ENCODE measurements at places on chromosomes 7 and 10. TPM values are rescaled to one million over a fixed set of nuclear protein-coding genes. Genes with fewer than 3 reads are reported as not detected.
A peak's percentile ranks its signal among the peaks of the same experiment; 100 is the strongest.

DNA sequence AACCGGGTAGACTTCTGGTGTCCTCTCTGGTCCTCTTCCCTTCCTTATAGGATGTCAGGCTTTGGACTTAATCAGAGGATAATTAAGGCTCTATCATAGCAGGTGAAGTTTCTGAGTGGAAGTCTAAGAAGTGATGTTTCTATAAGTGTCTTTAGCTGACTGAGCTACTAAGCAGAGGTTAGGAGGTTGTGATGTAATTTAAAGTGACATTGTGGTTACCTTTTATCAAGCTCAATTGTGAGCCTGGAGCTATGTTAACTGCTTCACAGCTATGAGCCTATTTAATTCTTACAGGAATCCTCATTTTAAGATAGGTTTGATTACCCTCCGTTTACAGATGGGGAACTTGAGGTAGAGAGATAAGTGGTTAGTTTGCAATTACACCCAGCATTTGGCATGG lies 365.1 kb downstream of the AUTS2 start:
- no peak for ATAC-seq

GRCh38 chr10:93106631-93107072 lies 33.0 kb downstream of the CYP26A1 start:
- no peak for ATAC-seq

- ATAC-seq, result no peak
These were observed 84.3 kb upstream of the INSIG1 start for GRCh38 chr7:155213385-155213784.

DNA sequence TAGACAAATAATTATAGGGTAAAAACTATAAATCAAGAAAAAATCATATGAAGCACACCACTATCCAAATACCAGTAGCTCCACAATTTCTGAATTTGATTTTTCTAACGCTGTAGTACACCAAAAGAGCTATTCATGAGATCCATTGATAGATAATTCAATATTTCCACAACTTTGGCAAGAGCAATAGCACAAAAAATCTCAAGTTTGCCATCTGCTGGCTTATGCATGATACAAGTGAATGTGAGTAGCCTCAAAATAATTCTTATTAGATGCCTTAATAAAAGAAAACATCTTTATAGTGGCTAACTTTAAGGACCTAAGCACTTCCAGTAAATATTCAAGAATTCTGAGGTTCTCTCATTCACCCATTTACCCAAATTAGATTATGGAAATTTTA lies 2.2 kb upstream of the TMEM196 start:
- ATAC-seq, result no peak

GRCh38 chr7:107147464-107148393 lies 21.1 kb upstream of the HBP1 start:
- ATAC-seq, result peak; percentile 88

DNA sequence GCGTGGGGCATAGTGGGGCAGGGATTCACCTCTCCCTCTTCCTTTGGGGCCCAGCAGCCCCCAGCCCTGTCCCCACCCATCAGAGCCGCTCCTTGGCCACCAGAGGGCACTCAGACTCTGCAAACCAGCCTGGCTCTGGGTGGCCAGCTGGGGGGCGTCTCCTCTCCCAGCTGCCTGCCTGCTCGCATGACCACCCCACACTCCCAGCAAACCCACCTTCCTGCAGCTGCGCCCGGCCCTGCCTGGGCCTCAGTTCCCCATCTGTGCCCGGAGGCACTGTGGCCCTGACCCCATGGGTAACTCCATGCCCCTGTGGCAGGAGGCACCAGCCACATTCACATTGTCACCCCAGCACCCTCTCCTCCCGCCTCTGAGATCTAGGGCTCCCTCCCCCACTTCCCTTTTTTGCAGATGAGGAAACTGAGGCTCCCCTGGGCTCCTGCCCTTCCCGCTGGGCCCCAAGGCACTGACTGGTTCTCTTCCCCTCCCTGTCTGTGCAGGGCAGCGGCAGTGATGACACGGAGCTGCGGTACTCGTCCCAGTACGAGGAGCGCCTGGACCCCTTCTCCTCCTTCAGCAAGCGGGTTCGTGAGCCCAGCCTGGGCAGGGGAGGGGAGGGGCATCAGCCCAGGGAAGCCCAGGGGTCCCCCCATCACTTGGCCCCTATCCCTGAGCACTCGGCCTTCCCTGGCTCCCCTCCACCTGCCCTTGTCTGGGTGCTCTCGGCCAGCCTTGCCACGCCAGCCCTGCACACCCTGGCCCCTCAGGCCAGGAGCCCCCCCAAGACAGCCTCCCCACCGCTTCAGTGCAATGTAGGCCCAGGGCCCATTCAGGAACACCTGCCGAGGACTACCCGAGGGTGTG lies 6.9 kb upstream of the SH2B2 start:
- peak; percentile 96 for ATAC-seq

DNA sequence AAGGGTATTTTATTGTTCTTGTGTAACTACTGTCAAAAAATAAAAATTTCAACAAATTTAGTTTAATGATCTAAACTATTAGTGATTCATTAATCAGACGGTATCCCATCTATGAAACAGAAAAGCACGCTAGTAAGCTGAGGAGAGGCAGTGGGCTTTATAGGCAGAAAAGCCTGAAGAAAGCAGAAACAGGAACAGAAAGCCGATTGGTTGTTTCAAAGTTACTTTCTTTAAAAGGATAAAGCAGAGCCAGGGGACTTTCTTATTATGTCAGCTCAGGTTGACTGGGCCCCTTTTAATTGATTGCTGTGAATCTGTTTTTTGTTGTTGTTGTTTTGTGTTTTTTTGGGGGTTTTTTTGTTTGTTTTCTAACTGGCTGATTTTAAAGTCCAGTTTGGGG lies 105.5 kb downstream of the TES start:
- no peak for ATAC-seq

DNA sequence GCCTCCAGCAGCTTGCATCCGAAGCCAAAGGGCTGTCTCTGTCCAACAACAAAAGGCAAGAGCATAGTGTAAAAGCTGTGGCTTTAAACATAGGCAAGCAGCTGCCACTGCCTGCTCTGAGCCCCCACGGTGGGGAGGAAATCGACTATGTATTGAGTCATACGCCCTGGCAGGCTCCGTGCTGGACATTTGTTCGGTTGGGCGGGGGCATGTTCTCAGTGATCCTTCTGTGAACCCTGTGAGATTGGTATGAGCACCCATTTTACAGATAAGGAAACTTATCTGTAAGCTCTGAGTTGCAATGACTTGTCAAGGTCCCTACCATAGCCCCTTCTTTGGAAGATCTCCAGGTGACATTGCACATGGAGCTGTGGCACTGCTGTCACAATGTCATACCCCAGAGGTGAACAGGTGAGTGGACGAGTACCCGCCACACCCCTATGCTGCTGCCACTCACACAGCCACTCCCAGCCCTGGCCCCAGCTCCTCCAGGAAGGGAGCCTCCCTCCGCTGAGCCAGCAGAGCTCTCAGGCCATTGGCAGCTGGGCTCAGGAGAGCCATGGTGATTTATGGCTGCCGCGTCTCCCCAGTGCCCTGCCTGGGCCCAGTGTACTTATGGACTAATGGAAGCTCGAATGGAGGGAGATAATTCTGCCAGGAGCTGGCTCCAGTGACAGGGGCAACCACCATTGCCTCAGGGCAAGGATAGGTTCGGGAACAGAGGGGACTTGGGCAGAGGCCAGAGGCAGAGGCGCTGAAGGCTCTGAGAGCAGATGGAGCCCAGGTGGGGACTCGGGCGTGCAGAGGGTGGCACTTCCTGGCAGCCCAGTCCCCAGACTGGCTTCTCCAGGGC lies 43.7 kb downstream of the UNC5B start:
- peak; percentile 64 for ATAC-seq

DNA sequence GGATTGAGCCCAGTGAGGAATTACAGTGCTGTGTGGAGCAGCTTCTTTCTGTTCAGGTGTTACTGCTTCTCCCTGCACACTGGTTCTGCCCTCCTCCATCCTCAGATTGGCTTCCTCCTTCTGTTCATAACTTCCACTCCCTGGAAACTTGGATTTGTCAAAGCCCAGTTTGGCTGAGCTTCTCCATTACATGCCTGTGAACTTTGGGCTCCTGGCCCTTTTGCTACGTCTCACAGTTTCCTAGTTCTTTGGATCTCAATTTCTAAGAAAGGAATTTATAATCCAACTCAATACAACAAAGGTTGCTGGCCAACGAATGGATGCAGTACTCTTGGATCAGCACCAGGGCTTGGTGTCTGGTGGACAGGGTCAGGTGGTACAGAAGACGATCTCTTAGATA lies 318.1 kb downstream of the RPS24 start:
- ATAC-seq, result no peak

DNA sequence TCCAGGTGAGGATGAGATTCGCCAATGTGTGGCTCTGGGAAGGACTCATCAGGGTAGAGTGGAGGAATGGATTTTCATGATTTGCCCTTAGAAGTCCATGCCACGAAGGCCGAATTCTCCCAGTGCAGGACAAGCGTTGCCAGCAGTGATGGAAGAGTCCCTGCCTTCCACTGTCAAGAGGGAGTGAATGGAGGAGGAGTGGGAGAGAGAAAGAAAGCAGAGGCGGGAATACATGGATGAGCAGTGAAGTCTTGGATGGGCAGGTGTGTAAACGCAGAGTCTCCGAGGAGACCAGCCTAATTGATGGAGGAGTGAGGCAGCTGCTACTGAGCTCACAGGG lies 419.2 kb downstream of the GLRX3 start:
- ATAC-seq, result no peak

DNA sequence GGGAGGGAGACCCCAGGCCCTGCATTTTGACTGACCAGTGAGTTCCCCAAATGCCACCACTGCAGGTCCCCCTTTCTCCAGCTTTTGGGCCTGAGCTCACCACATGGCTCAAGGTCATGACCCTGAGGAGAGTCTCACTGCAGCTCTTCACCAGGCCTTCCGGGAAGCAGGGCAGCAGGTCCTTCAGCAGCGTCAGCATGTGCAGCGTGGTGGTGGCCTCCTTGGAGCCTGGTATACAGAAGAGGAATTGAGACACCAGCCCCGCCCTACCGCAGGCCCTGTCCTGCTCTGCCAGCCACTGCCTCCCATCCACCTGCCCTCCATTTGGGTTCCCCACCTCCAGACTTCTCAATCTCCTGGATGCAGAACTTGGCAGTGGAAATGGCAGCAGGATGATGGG lies 13.0 kb downstream of the RRP12 start:
- no peak for ATAC-seq

- no peak for ATAC-seq
These were observed 153.5 kb downstream of the ELFN1 start for GRCh38 chr7:1823376-1824150.

- ATAC-seq, result no peak
These were observed 270.5 kb upstream of the NFE2L3 start for GRCh38 chr7:25881317-25882037.

- ATAC-seq, result no peak
These were observed 14.5 kb downstream of the BEND7 start for GRCh38 chr10:13514296-13514695.

GRCh38 chr10:775245-776075 lies 86.0 kb upstream of the DIP2C start:
- no peak for ATAC-seq

Gene MYO3A
- 0.07 TPM for total RNA-seq

Gene TMEM270
- total RNA-seq, result not detected

Gene PDCD4
- total RNA-seq, result 34.2 TPM

Gene NRBF2
- total RNA-seq, result 16.9 TPM

Gene ITGB1
- total RNA-seq, result 364 TPM

Gene GRID2IP
- 0.25 TPM for total RNA-seq

All from motor neuron (in vitro differentiated cells).